ENCODE measurements at places on chromosomes 11 and 22.

GRCh38 chr11:43555816-43556611, 124.5 kb upstream of the HSD17B12 start:
- peak; percentile 83 for DNase-seq

DNA sequence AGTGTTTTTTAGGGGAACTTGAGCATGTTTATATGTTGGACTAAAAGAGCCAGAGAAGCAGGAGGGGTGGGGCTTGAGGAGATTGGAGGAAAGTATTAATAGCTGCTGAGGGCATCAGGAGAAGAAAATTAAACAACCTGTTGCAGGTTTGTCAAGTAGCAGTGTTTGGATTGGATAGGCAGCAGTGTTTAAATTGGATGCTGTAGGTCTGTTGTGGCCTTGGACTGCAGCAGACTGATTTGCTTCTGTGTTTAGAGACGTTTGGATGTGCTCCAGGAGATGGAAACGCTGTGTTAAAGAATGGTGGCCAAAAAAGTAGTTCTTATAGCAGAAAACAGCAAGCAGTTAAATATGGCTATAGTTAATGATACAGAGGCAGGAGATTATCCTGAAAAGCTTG, 5.7 kb downstream of the EIF3L start:
- no peak for DNase-seq

DNA sequence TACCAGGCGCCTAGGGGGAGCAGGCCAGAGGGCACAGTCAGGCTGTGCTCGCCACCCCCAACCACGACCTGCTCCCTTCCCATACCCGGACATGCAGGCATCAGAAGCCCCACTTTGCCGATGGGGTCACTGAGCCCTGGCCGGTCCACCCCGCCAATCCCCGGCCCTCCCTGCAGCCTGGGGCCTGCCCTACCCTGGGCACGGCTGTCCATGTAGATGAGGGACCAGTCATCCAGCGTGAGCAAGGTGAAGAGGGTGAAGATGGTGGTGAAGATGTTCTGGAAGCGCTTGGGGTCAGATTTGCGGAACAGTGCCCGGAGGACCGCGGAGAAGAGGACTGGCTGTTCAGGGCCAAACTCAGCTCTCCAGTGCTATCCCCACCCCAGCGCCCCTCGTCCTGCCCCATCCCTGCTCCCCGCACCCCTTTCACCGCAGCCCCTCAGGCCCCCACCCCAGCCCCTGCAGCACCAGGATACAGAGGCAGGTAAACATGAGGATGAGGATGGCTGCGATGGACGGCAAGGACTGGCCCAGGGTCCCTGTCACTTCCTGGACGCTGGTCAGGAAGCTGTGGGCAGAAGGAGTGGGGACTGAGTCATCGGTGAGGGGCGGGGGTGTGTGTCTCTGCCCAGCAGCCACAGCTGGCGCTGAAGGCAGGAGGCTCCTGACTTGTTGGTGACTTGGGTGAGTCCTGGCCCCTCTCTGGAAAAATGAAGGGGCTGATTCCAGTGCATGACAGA, 5.5 kb downstream of the CATSPER1 start:
- DNase-seq = peak; percentile 47

DNA sequence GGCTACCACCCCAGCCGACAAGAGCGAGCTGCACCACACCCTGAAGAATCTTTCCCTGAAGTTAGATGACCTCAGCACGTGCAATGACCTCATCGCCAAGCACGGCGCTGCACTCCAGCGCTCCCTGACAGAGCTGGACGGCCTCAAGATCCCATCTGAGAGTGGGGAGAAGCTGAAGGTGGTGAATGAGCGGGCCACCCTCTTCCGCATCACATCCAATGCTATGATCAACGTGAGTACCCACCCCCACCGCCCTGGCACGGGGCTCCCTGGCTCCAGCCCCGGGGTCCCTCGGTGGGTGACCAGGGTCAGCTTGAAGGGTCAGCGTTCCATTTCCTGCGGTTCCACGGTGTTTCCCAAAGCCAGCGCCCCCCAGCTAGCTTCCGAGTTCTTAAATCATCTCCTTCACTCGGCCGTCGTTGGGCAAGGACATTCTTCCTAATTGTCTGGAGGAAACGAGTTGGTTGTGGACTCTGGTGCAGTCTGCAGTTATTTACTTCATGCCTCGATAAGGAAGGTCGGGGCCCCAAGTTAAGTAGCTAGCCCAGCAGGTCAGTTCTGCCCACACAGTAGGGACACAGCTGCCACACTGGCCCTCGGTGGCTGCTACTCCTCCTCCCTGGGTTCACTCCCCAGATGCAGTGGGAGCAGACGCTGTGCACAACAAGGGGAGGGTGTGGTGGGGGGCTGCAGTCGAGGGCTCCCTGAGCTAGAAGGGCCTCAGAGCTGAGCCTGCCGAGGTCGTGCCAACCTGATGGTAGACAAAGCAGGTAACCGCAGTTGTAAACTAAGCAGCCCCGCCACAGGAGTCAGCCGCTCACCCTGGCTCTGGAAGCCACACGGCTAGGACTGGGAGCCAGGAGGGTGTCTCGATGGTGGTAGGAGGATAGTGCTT, 97.9 kb downstream of the MORC2 start:
- DNase-seq = no peak

DNA sequence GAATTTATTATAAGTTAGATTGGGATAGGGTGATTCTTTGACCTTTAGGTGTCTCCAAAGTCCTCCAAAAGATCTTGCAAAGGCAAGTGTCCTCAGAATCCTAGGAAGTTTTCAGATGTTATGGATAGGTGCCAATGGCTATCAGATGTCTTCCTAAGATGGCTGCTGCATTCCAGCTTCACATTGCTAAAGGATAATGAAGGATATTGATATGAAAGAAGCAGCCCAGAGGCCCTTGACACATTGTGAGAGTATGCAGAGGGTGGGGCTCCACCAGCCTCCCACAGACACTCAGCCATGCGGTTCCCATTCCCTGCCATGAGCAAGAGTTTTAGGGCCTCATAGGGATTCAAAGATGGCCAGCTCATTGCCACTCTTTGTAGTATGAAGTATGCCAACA, 22.3 kb upstream of the GLYATL2 start:
- no peak for DNase-seq

DNA sequence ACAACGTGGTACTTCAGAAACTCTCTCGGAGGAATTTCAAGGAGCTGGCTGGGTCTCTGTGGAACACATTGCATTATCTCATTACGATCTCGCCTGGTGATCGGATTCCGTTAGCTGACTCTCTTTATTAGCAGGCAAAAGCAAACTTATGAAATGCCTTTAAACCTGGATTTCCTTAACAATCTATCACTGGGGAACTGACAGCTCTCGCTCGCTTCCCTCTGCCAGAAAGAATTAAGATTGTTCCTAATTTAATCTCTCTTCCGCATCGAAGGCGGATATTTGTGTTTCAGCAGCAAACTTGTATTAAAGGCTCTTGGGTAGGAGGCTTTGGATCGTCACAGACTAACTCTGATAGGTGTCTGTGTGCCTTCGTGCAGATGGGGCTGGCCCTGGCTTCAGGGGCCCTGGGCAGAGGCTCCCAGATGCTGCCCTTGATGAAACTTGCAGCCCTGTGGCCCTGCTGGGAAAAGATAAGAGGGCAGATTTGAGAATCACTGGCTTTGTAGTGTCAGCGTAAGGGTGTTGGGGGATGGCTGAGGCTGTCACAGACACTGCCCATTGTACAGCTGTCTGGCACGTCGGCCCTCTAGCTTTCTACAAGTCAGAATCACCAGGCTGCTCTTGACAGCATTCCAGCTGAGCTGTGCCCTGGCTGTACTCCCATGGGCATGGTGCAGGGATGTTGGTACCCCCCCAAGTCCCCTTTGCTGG, 162.2 kb upstream of the NECTIN1 start:
- no peak for DNase-seq
